ENCODE measurements at places on chromosomes 3 and 15.
A peak's percentile ranks its signal among the peaks of the same experiment; 100 is the strongest.

DNA sequence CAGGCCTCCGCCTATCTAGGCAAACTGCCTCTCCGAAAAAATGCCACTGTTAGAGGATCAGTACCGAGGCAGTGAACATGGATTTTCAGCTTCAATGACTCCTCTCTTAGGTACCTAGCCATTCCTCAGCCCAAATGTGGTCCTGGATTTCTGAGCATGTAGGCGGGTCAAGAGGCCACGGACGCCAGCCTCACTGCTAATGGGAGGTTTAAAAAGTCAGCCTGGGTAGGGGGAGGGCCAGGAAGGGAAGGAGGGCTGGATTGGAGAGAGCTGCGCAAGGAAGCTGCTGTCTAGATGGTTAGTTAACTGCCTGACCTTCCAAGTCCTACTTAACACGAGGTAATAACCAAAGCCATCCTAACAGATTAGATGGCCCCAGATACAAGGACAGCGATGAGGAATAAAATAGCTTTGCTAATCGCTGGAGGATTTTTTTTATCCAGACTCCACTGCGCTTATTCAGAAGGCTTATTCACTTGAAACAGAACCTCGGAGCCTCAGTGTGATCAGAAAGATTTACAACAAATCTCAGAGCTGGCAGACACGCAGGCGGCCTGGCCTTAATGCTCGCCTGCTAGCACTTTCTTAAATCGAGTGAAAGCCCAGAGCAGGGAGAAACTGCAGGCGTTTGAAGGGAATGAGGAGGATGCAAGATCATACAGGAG lies 34.3 kb downstream of the TLE3 start:
- peak; percentile 84 for DNase-seq

DNA sequence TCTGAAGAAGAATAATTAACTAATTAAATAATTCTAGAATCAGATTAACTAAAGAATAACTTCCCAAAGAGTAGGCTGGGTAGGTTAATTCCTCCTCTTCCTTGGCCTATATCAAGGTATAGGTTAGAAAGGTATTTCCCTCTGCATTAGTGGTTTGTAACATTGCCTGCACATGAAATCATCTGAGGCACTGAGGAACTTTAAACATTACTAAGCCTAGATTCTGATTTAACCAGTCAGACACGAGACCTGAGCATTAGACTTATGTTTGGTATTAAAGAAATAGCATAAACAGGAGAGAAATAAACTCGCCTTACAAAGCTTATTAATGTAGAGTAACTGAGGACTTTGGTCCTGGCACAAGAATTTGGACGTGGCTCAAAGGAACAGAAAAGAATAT lies 84.2 kb downstream of the FGF7 start:
- DNase-seq, result no peak

- no peak for DNase-seq
Measured at GRCh38 chr3:187247398-187247797, 44.1 kb downstream of the MASP1 start.

DNA sequence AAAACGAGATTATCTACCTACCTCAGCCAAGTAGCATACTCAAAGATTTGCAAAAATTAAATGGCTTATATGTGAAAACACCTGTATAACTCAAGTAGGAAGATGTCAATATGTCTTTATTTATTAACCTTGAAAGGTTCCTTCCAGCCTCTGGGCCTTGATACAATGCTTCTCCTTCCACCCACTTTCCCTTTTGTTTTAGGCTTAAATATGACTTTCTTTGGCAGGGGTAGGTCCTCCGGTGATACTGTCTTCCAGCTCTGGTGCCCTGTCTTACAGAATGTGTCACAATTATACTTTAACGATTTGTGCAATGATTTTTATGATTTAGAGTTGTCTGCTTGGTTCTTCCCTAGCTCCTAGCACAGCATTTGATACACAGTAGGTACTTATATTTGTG lies 4.1 kb downstream of the LINS1 start:
- DNase-seq, result no peak

DNA sequence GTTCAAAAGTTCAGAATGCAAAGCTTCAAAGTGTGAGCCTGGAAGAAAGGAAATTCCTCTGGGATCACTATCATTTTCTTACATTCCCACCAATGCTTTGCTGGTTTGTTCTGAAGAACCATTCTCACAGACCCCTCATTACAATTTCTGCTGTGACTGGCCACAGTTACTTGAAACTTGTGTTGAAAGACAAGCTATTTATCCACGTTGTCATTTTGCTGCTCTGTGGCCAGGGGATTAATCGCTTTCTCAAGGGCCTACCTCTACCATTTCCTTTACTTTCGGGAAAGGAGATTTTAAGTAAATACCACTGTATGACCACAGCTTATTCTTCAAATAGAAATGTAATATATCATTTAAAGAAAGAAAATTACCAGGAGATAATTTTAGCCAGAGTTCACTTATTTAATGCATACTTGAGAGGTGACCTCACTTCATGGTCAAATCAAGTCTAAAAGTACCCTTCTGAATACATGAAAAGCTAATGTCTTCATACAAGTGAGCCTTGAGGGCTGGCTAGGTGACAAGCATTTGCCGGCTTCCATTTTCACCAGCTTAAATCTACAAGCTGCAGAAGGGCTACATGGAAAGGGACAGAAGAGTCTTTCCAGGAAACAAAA lies 69.8 kb upstream of the ROBO2 start:
- no peak for DNase-seq

DNA sequence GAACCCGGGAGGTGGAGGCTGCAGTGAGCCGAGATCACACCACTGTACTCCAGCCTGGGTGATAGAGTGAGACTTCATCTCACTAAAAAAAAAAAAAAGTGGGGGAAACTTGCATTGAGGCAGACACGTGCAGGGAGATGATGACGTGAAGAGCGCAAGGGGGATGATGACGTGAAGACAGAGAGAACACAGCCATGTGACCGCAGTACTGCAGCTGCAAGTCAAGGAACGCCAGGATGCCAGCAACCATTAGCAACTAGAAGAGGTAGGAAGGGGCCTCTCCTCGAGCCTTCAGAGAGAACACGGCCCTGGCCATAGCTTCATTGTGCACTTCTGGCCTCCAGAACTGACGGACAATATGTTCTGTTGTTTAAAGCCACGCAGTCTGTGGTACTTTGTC lies 28.3 kb downstream of the RFT1 start:
- no peak for DNase-seq

DNA sequence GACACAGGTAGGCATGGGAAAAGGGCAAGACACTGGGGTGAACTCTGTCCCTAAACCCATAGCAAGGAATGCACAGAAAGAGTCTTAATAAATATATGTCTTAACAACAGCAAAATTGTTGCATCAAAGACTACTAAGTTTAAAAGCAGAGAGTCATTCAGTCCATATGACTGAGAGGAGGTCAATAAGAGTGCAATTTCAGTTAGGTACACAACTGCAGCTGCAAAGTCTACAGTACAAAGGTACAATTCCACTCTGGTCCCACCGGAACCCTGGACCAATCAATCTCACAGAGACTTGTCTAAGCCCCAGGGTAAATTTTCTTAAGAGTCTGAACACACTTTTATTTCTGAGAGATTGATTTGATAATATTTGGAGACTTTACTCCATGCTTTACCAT lies 6.9 kb downstream of the CP start:
- no peak for DNase-seq

DNA sequence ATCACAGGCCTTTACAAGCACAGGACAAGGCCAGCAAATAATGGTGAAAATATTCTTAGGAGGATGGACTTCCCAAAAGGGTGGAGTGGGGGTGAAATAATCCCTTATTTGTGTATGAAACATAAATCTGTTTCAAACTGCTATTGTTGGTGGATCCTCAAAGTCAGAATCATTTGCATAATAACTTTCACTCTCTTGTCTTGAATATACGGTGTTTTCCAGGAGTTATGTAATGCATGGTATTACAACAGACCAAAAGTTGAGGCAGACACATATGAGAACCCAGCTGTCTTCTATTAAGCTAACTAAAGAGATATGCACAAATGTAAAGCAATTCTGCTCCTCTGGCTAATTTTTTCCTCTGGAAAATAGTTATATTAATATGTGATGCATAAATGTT lies 57.7 kb downstream of the PRTG start:
- no peak for DNase-seq

- DNase-seq, result no peak
Measured at GRCh38 chr3:85576697-85577200, 618.0 kb downstream of the CADM2 start.

DNA sequence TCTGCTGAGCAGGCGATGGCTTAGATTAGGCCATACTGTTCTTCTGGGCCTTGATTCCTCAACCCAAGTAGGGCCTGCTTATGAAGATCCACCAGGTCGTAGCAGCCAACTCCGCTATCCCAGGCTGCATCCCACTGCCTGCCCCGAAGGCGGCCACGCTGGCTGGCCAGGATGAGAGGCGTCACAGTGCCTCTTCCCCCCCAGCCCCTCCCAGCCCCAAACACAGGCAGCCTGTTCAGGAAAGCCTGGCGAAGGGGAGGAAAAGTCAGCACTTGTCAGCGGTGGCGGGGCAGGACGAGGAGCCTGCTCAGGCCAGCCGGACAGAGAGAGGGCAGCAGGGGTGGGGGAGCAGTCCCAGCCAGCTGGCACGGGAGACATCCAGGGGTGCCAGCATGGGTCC lies 11.2 kb downstream of the PTH1R start:
- DNase-seq, result no peak

GRCh38 chr3:118828351-118828750 lies 206.3 kb downstream of the IGSF11 start:
- no peak for DNase-seq

DNA sequence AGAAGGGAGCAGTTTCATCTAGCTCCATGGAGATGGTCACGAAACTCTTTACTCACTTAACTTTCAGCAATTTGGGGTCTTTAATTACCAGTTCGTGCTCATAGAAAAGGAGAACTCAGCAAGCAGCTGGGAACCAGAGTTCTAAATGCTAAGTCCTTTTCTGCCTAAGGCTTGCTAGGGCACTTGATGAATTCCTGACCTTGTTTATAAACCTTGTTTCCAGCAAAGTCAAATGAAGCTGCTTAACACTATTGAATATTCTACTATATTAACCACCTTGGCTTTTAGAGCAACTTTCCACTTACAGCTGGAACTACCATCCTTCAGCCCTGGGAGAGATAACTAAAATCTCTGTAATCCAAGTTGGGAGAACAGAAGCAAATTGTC lies 79.5 kb upstream of the TSC22D2 start:
- DNase-seq, result no peak

DNA sequence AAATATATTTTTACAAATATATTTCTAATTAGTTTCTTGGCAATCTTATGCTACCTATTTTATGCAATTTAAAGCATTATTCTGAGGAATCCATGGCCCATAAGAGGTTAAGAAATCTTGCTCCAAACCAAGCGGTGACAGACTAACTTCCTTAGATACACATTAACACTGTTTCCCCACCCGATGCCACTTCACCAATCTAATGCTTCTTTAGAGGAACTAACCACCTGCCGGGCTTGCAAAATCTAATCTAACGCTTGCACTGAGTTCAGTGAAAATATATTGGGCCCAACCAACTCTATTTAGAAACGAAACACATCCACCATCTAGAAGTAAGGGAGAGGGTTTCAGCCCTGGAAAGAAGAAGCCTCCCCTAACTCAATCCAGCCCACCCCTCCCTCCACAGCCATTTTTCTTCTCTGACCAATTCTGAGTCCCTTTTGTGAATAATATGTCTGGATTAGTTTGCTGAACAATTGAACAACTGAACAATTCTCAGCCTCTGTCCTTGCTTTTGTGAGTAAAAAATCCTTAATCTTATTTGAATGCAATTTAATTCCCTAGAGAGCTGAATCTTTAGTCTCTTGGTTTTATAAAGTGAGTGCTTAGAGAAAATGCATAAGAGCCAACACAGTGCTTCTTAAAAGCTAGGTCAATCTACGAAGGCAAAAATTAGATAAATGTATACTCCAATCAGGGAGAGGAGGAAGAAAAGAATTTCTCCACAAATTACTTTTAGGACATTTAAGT lies 150.4 kb upstream of the ADAMTS9 start:
- DNase-seq, result peak; percentile 32

DNA sequence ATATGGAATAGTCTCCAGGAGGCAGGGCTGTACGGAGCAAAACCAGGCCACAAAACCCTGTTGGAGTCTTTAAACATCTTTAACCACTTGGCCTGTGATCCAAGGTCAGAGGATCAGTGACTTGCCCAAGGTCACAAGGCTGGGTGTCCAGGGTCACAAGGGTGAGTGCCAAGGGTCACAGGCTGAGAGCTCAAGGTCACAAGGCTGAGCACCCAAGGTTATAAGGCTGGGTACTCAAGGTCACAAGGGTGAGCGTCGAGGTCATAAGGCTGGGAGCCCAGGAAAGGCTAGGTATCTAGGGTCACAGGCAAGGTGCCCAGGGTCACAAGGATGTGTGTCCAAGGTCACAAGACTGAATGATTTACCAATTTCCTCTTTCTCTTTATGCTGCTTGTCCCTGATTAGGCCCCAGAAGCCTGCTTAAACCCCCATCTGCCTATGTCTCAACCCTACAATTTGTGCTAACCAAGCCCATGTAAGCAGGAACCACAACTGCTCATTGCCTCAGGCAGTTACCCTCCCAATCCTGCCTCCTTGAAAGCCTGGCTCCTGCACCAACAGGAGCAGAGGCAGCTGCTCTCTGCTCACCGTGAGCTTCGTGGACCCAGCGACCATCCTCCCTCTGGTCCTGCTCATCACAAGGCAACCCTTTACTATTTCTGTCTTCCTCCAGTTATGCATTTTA lies 51.5 kb downstream of the MGLL start:
- DNase-seq, result no peak

GRCh38 chr15:89342840-89343239 lies 8.2 kb upstream of the POLG start:
- no peak for DNase-seq

GRCh38 chr3:128083980-128084674 lies 31.9 kb downstream of the SEC61A1 start:
- no peak for DNase-seq

DNA sequence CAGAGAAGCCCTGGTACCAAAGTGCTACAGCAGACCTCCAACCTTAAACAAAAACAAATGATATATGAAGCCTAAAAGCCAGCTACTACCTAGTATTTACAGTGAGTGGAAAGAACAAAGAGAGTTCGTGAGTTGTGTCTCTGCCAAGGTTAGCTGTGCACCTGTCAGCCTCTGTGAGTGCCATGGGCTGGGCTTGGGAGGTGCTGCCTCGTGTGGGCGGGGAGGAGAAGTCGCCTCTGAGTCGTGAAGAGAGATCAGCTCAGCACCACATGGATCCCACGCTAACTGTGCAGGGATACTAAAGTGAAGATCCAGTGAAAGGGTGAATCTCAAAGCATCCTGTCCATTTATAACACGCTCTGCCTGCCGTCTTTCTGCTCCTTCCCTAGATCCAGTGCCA lies 101.9 kb downstream of the CHDH start:
- no peak for DNase-seq

GRCh38 chr15:37995461-37996347 lies 61.3 kb downstream of the TMCO5A start:
- DNase-seq, result peak; percentile 90

GRCh38 chr3:24450160-24450907 lies 44.3 kb downstream of the THRB start:
- no peak for DNase-seq

DNA sequence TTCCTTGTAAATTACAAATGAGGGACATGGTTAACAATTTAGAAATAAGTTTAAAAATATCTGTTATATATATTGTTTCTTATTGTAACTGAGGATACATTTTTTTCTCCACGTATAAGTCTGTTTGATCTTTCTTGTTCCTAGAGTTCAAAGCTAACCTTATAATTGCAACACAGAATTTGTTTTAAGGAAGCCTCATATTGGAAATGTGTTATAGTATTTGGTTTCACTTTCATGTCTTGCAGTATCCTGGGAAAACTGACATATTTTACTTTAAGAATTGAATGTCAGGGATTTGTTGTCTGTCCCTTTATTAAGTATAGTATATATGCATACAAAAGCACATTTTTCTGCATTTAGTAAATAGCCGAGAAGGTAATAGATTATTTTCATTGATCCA lies 23.5 kb upstream of the NIT2 start:
- DNase-seq, result no peak

- DNase-seq, result no peak
Measured at GRCh38 chr3:84077479-84077878, 881.3 kb upstream of the CADM2 start.
